ENCODE measurements at places on chromosomes 1 and 21.
A peak's percentile ranks its signal among the peaks of the same experiment; 100 is the strongest.

DNA sequence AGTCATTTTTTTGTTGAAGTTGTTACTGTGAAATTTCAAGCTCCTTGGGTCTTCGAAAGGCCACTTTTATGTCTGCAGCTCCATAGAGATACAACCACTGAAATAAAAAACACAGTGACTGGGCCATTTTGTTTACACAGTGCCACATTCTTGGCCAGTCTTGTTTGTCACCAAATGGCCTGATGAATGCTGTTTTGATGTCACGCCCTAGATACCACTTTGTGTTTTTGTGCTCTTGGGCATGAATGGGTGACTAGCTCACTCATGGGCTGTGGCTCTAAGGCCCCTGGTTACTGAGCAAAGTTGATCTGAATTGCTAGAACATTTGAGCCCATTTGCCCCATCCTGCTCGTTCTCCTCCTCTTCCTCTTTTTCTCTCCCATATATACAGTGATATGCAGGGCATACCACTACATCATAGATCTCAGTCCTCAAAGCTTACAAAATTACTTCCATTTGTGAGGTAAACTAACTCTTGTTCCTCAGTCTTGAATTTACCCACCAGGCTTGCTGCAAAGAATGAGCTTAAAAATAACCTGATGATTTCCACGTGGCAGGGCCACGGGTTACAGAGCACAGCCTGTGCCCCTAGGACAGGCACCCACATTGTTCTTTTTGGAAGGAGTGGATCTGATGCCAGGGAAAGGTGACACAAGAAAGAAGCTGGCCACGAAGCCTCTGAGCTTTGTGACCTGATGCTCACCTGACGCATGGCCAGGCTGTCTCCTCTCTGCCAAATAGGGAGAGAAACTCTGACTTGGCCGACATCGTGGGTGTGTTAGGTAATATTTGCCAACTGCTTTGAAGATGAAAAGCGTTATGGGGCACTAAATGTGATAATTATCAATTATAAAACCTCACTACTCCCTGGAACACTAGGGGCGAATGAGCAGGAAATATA is 92.4 kb downstream of the RUNX1 start:
- no peak for DNase-seq

GRCh38 chr21:29029524-29029923 is 5.1 kb downstream of the USP16 start:
- no peak for DNase-seq

DNA sequence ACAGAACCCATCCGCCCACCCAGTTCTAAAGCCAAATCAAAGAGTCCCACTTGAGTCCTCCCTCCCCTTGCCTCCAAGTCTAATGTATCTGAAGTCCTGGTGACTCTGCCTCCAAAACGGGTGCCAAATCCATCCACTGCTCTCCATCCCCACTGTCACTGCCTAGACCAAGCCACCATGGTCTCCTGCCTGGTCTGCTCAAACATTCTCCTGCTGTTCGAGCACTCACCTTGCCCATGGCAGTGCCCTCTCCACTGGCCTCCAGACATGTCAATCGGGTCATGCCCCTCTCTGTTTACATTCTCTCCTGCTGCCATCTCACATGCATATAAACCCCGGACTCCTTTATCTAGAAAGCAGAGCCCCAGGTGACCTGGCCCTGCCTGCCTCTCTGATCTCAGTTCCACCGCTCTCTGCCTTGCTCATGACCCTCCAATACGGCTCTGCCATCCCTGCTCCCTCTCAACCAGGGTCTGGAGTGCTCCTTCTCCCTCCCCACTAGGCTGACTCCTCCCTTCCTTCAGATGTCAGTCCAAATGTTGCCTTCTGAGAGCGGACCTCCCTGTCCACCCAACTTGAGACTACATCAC is 32.1 kb upstream of the MX1 start:
- no peak for DNase-seq

DNA sequence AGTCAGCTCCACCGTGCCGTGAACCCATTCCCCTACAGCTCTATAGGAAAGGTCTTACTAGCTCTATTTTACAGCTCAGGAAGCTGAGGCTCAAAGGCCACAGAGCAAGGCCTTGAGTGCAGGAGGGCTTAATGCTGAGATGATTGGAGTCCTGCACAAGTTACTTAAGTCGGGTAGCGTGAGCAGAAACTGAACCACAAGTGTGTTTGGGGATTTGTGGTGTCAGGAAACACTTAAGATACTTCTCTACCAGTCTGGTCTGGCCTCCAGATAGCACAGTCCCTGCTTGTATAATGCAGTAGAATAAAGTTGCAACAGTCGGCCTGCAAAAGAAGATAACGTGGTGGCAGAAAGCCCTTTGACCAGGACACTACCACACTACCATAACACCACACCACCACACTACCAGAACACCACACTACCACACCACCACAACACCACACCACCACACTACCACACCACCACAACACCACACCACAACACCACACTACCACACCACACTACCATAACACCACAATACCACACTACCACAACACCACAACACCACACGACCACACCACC is 118.1 kb downstream of the SPSB1 start:
- DNase-seq, result no peak

DNA sequence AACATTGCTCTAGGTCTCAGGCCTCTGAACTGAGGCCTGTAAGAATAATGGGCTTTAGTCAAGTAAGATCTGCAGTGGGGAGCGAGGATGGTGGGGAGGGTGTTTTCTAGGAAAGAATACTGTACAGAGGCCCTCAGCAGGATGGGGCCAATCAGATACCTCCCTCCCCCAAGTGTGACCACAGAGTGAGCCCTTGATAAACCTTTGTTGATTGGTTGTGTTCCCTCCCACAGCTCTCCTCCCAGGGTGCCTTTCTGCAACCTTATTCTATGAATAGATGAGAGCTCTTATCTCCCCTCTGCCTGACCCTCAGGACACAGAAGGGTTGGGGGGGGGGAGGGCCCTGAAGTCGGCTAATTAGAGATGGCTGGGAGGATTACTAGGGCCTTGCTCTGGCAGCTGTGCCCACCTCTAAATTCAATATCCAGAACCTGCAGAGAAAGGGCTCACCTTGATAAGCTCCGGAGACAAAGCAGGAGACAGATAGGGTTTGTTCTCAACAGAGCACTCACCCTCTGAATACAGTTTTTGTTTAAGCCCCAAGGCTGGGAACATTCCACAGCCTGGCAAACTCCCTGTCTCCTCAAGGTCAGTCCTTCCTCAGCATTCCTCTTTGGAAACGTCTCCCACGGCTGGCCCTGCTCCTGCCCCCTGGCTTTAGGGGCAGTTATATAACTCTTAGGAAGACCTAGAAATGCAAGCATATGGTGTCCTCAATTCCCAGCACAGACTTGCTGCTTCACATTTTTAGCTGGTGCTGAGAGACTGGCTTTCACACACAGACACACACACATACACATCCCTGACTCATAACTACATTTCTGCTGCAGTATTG is 42.9 kb downstream of the ATP1A1 start:
- DNase-seq, result no peak

GRCh38 chr1:189510827-189511226 is 966.8 kb downstream of the BRINP3 start:
- DNase-seq, result no peak

- no peak for DNase-seq
These were observed 1.9 kb downstream of the TMPRSS2 start for GRCh38 chr21:41506005-41506594.

GRCh38 chr21:25974964-25975363 is 195.6 kb downstream of the APP start:
- DNase-seq, result no peak

- DNase-seq, result no peak
These were observed 39.0 kb upstream of the PPM1J start for GRCh38 chr1:112754116-112754628.

DNA sequence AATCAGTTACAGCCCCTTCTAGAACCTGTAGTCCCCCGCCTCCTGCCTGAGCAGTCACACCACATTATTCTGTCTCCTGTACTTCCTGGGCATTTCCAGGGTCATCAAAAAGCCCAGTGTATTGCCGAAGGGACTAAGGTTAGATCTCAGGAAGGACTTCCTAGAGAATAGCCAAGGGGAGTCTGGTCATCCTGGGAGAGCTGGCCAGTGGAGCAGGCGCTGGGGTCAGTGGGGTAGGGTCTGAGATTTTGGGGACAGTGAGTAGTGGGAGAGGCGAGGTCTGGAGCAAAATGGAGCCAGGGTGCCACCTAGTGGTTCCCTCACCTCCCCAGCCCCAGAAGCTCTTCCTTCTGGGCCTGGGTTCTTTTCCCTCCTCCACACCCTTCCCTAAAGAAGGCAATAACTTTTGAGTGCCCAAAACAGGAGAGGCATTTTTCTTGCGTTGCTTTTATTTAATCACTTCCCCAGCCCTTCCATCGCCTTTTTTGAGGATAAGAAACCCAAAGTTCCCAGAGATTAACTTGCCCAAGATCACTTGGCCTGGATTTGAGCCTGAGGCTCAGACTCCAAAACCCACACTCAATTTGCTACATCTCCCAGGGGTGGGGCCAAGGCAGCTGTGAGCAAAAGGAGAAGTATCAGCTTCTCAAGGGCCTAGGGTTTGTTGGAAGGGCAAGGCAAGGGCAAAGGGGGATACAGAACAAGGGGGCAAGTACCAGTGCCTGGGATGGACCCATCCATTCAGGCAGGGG is 7.3 kb upstream of the PMVK start:
- DNase-seq, result peak; percentile 63

DNA sequence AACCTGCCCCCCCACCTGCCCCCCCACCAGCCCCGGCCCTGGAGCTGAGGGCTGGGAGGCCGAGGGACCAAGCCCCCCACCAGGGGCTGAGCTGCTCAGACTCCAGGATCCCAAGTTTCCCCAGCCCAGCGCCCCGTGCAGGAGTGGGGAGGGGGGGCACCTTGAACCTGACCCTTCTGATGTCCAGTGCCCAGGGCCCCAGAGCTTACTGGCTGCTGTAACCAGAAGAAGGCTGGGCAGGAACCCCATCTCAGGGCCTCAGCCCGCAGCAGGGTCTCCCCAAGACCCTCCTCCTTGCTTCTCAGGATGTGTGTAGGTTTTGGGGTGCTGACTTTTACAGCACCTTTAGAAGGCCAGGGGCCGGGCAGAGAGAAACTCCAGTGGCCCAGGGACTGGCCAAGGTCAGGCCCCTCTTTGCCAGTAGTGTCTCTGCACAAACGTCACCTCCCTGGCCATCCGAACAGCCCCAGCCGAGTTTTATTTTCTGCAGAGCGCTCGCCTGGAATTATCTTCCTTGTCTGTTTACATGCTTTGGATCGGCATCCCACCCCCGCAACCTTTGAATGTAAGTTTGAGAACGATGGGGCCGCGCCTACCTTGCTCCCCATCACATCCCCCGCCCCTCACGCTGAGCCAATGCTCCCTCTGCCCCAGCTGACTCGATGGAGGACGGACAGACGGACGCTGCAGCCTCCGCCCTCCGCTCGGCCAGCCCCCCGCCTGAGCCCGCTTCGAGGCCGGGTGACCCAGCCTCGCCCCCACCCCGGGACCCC is 70.1 kb upstream of the CASZ1 start:
- peak; percentile 29 for DNase-seq

DNA sequence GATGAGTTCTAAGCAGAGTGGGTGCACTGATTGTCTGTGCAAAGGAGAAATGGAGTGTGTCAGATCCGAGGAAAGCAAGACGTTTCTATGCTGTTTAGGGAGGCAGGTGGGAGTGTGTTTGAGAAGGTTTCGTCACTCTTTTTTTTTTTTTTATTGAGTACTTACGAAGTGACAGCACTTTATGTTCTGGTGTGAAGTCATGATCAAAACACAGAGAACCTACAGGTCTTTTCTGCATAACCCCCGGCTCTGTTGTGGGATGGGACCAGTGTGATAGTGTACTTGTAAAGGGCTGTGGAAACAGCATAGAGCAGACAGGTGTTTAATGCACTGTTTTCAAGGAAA is 26.7 kb downstream of the MIA3 start:
- DNase-seq, result no peak

DNA sequence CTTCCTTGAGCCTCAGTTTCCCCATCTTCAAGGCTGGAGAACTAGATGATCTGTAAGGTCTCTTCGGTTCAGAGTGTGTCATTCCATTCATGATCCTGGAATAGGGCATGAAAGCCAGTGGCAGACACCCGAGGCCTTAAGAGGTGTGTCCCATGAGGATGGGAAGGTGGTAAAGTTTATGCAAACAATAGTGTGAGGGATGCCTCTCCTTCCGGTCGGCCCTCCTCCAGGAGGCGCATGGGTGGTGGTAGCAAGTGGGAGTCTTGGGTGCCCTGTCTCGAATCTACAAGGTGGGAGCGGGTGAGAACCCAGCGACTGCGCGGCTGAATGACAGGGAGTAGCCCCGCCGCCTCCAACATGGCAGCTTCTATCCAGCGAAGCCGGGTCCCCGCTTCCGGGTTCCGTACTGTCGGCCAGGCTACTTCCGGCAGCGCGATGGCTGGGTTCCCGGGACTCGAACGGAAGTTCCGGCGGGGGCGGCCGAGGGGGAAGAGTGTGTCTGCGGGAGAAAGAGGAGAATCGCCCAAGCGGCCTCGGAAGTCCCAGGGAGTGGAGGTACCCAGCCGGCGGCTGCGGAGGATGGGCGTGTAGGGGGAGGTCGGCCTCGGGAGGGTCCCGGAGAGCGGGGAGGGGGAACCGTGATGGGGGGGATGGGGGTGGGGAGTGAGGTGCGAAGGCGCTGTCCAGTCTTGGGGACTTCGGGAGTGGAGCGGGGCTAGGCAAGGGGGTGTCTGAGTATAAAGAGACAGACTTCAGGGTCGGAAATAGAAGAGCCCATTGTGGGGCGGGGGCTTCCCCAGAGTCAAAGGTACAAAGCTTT is at the start of gene LYPLA2:
Gene LYPLA2 (plus strand): TSS at position 450 of the 820 bp plus-strand sequence. CDS start 1,538 bp downstream, outside the sequence.
- peak; percentile 94 for DNase-seq

- DNase-seq, result no peak
These were observed 92.6 kb upstream of the BEND5 start for GRCh38 chr1:48869116-48869893.

GRCh38 chr1:55580845-55581332 is 365.7 kb upstream of the USP24 start:
- no peak for DNase-seq

DNA sequence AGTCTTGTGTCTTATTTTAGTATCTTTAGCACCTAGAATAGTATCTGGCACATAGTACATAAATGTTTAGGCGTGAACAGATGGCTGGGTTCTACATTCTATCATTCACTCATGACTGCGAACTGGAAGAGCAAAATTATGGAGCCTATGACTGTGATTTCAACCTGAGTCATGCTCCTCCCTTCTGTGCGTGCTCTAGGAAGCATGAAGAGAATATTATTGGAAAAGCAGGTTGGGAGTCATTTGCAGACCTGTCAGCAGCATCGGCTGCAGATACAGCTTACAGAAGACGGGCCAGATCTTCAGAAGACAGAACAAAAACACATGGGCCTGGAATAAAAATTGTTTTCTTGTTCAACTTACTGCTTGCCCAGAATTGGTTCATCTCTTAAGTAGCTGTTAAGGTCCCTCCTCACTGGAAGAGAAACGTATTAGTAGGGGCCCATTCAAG is 344.0 kb upstream of the USP24 start:
- no peak for DNase-seq

Data from stimulated activated naive CD8-positive, alpha-beta T cell treated with anti-CD3 and anti-CD28 coated beads, Interleukin-15, Interleukin-2, amounts not matched to agents 100 U/mL and 50 U/mL, for 24 hours (primary cell).